NCI-H2081 (cell line): ENCODE measurements at places on chromosomes 16 and 17.

DNA sequence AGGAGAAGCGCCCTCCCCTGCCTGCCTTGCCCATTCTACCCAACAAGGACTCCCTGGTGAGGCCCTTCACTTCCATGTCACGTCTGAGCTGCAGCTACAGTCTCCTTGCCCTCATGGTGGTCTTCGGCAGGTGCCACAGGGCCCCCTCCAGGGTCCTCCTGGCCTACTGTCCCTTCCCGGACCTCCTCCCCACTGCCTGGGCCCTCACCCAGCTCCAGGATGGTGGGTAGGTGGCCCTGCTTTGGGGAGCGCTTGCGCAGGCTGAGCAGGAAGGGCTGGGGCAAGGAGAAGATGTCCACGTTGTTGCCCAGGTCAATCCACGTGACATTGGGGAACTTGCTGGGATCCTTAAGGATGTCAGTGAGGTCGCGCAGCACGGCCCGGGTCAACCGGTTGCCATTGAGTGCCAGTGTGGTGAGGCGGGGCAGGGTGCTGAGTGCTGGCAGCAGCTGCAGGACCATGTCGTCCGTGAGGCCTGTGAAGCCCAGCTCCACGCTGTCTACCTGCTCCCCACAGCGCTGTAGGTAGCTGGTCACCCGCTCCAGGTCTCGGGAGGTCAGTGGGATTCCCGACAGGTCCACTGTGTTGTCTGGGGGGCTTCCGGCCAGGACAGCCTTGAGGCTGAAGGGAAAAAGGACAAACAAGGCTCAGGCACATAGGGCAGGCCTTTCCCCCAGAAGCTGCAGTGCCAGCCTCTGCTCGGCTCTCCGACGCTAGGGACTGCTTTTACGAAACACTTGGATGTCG lies 28.3 kb downstream of the TRPV2 start:
- DNase-seq = no peak

DNA sequence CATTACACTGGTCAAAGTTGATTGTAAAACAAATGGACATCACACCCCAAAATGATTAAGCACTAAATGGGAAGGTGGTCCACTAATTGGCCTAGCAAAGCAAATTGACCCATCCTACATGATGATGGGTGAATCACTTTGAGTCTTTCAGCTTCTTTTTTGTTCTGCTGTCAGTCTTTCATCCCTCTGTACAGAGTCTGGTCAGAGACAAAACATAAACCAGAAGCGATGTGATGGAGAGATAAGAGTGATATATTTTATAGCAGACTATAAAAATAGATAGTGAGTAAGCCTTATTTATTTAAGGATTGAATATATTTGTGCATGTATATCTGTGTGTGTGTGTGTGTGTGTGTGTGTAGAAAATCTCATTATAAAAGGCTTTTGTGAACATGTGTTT lies 618.4 kb upstream of the SOX9 start:
- DNase-seq = no peak

- no peak for DNase-seq
Observed at GRCh38 chr16:48231727-48232492, 12.2 kb upstream of the LONP2 start.

GRCh38 chr17:17999364-18000029 lies 26.8 kb downstream of the DRC3 start:
- DNase-seq = no peak

GRCh38 chr16:83908798-83909197 lies 9.9 kb downstream of the MLYCD start:
- DNase-seq = no peak

DNA sequence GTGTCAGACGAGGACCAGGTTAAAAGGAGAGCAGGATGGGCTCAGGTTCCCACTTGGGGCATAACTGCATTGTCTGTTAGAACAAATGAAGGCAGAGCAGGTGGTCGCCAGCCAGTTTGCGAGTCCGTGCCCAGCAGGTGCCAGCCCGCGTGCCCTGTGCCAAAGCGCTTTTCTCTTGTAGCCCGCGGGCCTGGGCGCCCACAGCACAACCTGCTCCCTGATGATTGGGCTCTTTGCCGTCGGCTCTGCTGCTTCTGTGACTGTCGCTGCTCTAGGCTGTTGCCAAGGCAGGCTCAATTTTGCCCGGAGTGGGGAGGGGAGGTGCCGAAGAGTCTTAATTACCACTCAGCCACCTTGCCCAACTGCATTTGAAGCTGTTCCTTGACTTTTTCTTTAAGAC lies 21.1 kb downstream of the KNOP1 start:
- DNase-seq = peak; percentile 82

DNA sequence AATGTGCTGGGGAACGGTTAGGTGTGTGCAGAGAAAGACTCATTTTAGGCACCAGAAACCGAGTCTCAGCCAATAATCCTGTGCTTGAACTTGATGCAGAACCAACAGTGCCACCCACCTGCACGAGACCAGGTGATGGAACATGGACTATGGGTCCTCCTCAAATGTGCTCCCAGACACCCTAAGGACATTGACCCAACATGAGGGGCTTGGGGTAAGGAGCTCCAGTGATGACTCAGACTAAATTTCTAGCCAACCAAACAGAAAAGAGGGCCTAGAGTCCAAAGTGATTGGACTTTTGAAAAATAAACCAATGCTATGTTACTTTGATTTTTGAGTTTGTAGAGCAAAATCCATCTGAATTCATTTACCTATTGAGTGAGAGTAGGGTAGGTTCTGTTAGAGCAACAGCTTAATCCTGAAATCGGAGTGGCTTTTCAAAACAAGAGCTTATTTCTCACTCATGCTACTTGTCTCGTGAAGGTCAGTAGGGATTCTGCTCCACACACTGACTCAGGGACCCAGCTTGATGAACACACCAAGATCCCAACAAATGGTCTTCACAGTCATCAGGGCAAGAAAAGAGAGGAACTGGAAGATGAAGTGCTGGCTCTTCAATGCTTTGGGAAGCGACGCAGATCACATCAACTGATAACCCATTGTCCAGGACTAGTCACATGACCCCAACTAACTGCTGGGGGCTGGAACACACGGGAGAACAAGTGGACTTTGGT lies 21.8 kb downstream of the FAM20A start:
- no peak for DNase-seq

GRCh38 chr17:45396496-45397205 lies 36.0 kb downstream of the ARHGAP27 start:
- DNase-seq = no peak

- DNase-seq = no peak
Observed at GRCh38 chr17:1996800-1997288, 28.3 kb downstream of the RTN4RL1 start.

GRCh38 chr17:45784741-45785479 lies 790 bp downstream of the CRHR1 start:
- no peak for DNase-seq

DNA sequence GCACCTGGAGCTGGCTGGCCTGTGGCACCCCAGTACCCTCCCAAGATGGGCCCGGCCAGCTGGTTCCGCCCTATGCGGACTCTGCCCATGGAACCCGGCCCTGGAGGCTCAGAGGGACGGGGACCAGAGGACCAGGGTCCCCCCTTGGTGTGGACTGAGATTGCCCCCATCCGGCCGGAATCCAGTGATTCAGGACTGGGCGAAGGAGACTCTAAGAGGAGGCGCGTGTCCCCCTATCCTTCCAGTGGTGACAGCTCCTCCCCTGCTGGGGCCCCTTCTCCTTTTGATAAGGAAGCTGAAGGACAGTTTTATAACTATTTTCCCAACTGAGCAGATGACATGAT lies 12.0 kb downstream of the TBX21 start:
- DNase-seq = no peak

DNA sequence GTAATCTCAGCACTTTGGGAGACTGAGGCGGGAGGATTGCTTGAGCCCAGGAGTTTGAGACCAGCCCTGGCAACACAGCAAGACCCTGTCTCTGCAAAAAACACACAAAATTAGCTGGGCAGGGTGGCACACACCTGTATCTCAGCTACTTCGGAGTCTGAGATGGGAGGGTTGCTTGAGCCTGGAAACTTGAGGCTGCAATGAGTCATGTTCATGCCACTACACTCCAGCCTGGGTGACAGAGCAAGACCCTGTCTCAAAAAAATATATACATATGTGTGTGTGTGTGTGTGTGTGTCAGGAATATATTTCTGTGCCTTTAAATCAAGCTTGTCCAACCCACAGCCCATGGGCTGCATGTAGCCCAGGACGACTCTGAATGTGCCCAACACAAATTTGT lies 55.2 kb downstream of the CRISPLD2 start:
- no peak for DNase-seq

GRCh38 chr16:73793871-73794437 lies 502.7 kb upstream of the PSMD7 start:
- no peak for DNase-seq

DNA sequence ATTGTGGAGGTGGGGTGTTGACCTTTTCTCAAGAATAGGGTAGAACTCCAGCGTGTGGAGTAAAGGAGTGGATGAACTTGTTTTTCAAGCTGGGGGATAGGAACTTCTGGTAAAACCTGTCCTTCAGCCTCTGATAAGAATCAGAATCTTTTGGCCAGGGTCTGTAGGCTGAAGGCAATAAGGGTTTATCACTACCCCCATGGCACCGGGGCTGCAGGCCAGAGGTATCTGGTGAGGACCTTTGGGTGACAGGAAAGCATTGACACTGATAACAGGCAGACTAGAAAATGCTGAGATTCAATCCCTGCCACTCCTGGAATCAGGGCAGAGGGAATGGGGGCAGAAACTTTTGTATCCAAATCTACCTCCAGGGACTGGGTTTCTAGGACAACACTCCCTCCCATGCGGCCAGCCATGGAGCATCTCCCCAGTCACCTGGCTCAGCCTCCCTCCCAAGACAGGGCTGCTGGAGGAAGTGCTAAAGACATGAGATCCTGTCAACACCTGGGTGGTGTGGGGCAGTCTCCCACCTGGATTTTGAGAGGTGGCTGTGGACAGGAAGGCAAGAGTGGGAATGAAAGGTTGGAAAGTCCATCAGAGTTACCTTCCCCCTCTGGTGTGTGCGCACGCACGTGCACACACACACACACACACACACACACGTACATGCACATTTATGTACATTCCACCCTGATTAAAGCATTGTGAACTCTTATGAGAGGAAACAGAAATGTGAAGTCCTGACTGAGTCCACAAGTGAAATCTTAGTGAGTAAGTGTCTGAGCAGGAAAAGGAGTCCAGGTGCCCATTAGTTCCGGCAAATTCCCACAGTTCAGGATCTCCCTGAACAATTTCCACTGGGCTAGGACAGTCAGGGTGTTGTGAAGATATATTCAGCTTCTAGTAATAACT lies 53.1 kb upstream of the MARCHF10 start:
- DNase-seq = no peak

GRCh38 chr17:27601975-27602302 lies 29.0 kb upstream of the LGALS9 start:
- DNase-seq = no peak

- DNase-seq = no peak
Observed at GRCh38 chr17:75825149-75825552, 19.1 kb downstream of the UNC13D start.

GRCh38 chr16:49195237-49195548 lies 86.4 kb downstream of the CBLN1 start:
- no peak for DNase-seq

DNA sequence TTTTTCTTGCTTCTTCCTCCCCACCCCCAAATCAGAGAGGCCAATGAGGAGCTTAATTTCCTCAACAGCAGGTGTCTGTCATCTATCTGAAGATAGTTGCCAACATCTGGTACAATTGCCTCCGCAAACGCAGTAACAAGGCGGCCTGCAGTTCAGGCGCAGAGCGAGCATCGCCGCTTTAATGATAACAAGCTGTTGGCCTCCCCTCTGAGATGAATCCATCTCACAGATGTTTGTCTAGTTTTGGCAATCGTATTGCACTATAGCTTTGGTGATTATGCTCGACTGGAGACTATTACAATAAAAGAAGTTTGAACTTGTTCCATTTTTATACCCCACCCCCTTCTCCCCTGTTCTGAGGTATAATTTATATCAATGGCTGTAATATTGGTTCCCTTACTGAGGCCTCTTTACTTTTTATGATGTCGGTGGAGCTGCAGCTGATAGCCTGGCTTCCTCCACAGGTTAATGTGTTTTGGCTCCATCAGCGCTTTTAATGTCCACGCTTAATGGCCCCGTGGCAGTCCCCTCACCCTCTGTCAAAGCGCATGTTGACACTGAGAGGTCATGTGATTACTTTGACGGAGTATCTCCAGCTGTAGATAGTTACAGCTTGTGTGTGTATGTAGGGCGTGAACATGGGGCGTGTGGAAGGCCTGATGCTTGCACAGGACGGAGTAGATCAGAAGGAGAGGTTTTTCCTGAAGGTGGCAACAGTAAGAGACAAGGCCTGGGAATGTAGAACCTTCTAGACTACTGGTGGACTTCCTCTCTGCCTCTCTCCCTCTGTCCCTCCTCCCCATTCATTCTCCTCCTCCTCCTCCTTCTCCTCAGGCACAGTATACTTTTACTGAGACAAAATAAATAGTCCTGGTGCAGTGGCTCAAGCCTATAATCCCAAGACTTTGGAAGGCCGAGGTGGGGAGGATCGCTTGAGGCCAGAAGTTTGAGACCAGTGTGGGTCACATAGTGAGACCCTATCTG lies 164.7 kb downstream of the MSI2 start:
- DNase-seq = peak; percentile 98

DNA sequence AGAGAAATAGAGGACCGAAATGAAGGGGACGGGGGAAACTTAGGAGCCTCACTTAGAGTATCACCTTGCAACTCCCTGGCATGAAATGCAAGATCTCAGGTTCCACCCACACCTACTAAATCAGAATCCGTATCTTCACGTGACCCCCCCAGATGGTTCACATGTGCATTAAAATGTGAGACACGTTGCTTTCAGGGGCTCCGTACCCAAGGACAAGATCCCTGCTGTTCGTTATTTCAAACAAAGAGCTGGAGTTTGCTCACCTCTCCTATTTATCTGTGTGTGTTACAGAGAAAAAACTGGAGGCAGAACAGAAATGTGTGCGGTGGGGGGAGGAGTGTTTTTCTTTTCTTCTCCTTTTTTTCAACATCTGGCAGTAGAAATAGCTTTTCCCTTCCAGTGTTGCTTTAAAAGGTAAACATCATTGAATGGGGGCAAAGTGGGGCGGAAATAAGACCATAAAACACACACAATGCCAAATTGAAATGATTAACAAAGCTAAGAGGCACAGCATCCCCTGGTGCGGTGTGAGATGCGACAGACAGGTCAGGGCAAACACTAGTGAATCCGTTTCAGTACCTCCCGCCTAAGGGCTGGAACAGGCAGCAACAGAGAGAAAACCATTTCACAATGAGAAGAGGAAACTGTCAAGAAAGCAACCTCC lies 145.4 kb downstream of the SOX9 start:
- peak; percentile 79 for DNase-seq

- DNase-seq = no peak
Observed at GRCh38 chr17:61247439-61247838, 152.2 kb upstream of the TBX2 start.
